ENCODE measurements at places on chromosomes 12 and 14.

- DNase-seq, result no peak
Measured at GRCh38 chr14:89810101-89810500, 144.4 kb downstream of the EFCAB11 start.

- DNase-seq, result no peak
Measured at GRCh38 chr14:103688906-103689902, 26.0 kb downstream of the XRCC3 start.

DNA sequence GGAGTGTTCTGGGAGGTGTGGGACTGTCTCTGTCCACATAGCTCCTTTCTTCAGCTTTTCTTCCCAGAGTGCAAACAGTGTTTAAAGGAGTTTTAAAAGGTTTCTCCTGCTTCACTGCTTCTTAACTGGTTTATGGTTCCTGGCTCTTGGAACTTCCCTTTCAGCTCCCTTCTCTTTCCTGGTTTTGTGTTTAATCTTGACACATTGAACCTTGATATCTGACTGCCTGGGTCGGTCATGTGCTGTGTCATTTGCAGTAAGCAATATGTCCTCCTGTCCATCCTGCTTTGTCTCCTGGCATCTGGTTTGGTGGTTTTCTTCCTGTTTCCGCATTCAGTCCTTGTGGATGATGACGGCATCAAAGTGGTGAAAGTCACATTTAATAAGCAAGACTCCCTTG is 2.2 kb downstream of the TMEM106C start:
- no peak for DNase-seq

GRCh38 chr12:78164154-78164553 is 333.5 kb downstream of the NAV3 start:
- DNase-seq, result no peak

- DNase-seq, result peak; percentile 51
Measured at GRCh38 chr12:5171701-5172100, 128.0 kb downstream of the KCNA5 start.

DNA sequence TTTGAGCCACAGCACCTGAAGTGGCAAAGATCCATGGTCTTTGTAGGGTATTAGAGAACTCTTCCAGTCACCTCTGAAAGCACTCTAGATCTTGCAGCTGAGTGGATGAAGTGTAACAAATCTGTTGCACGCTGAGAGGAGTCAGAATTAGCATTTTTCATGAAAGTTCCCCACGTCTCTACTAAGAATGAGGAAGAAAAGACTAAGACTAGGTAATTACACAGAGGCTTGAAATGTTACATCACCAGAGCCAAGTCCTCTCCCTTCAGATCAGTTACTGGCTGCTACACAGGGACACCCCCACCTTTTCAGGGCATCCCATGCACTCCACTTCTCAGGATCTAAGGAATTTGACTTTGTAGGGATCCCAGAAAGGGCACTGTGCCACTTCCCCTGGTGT is 98.6 kb upstream of the FKBP4 start:
- DNase-seq, result no peak

DNA sequence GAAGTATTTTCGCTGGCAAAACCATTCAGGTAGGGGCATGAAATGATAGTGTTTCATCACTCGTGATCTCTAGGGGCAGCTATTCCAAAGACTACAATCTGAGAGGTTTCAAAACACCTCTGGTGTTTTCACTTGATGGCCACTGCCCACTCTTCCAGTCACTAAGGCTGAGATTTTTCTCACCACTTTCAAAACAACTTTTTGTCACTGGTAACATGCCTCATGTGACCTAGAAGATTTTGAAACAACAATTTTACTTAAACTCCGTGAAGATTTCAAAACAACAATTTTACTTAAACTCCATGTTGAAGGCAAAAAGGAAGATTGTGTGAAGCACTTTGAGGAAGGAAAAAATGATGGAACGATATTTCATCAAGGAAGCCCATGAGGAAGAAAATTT is 1.2 kb upstream of the IRAK3 start:
- no peak for DNase-seq

DNA sequence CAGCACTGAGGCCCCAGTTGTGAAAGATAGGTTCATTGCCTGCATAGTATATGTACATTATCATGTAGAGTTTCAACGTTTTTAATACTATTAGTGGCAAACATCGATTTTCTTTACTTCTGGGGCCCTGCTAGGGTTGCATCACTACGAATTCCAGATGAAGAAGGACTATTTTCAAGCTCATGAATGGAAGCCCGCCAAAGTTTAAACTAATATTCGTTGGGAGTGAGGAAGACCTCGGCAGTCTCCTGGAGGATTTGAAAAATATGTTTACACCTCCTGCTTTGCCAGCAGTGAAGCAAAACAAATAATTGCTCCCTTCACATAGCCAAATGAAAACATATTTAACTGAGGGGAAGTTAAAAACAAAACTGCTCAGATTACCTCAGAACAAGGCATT is 672.9 kb upstream of the NOVA1 start:
- DNase-seq, result no peak

GRCh38 chr12:101781834-101782233 is 42.6 kb upstream of the SYCP3 start:
- DNase-seq, result no peak

DNA sequence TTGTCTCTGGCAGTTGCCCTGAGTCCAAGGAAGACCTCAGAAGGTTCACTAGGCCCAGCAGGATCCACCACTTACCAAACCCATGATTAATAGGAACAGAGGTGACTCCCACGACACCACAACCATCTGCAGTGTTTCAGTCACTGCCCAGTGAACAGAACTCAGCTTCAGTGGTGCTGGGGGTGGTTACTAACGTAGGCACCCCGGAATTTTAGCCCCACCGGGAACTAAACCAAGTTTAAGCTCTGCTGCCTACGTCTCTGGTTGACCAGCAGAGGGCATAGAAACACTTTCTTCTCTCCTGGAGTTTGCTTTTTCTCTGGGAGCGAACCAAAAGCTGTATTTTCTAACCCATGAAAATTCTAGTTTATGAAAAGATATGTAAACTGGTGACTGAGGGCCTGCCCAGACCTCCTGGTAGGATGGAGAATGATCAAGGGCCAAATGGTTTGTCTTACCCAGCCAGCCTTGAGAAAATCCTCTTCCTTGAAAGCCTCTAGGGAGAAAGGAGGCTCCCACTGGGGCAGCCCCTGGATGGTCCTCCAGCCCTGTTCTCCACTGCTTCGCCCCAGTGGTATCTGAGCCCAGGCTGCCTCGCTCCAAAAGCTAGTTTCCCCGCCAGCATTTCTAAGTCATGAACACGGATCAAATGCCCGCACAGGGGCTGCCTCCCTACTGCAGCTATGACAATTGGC is 379.8 kb downstream of the DPF3 start:
- DNase-seq, result peak; percentile 66

Measured in retina (tissue), 1 donor.